ENCODE measurements at places on chromosomes 3 and 15. TPM values are rescaled to one million over a fixed set of nuclear protein-coding genes. Genes with fewer than 3 reads are reported as not detected.

- no peak for DNase-seq
Observed at GRCh38 chr15:97013491-97013890, 683.0 kb downstream of the NR2F2 start.

- DNase-seq: peak; percentile 34
Observed at GRCh38 chr3:189222927-189223636, 51.3 kb downstream of the TPRG1 start.

GRCh38 chr3:114108137-114108536, 51.6 kb downstream of the QTRT2 start:
- no peak for DNase-seq

DNA sequence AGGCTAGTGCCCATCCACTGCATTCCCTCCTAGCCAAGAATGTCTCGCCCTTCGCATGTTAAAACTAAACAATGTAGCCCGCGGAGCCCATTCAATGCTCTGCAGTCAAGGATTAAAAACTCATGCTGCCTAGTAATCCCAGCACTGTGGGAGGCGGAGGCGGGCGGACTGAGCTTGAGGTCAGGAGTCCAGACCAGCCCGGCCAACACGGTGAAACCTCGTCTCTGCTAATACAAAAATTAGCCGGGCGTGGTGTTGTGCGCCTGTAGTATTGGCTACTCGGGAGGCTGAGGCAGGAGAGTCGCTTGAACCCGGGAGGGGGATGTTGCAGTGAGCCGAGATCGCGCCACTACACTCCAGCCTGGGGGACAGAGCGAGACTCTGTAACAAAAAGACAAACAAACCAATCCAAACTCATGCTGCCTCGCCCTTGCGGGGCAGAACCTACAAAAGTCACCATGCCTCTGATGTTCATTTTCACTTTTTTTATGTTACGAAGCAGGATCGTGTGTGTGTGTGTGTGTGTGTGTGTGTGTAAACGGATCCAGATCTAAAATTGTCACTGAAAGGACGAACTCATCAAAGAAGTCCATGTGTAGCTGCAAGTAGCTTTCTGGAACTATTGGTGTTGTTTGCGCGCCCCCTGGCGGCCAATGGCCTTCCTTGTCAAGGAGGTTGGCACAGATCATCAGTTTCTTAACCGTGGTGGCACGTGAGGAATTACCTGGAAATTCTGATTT, 54.8 kb upstream of the SPESP1 start:
- DNase-seq: peak; percentile 96

GRCh38 chr15:90174140-90174875, 26.8 kb upstream of the SEMA4B start:
- no peak for DNase-seq

GRCh38 chr15:72933976-72934375, 118.3 kb upstream of the NEO1 start:
- DNase-seq: peak; percentile 35

DNA sequence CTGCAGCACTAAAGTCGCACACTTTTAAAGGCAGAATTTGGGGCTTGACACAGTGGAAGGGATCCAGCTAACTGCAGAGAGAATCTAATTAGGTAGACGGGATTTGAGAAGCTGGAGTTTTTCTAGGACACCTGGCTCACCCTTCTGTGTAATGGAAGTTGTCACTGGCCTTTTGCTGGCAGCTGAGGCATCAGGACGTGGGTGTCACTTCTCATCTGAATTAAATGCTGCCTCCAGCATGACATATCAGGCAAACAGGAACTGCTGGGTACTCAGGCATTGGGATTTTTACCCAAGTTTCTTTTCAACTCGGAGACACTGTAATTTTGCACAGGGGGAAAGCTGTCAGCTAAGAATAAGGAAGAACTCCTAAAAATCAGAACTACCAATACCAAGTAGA, 861.9 kb upstream of the ARPP21 start:
- DNase-seq: no peak

- DNase-seq: no peak
Observed at GRCh38 chr3:61832375-61833229, 271.2 kb downstream of the PTPRG start.

DNA sequence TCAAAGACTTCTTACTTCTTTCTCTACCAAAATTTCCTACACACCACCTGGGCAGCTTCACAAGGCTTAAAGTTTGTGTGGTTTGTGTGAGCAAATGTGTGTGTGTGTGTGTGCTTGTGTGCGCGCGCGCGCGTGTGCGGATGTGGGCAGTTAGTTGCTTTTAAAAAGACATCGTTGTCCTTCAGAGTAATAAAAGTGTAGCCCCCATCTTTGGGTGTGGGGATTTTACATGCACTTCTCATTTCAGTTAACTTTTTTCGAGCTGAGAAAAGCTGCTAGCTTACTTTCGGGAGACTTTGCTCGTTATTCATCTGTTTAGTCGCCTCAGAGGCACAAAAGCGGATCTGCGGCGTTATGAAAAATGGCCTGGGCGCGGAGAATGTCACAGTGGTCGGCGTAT, 36.0 kb downstream of the ZIC4 start:
- DNase-seq: no peak

- no peak for DNase-seq
Observed at GRCh38 chr3:187976365-187976900, 177.5 kb upstream of the LPP start.

DNA sequence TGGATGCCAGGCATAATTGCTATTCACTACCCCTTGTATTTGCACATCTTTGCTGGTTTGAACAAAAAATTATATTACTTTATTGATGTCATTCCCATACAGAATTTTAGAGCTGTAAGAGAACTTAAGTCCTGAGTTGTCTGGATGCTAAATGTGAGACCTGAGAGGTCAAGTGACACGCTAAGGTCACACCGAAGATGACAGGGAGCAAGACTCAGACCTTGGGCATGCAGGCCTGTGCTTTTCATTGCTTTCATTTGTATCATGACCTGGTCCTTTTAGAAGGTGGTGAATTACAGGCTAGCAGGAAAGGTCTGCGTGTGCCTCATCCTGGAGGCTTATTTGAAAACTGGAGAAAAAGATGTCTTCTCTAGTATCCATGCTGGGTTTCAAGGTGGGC, 312.0 kb upstream of the RASGRP1 start:
- DNase-seq: no peak

DNA sequence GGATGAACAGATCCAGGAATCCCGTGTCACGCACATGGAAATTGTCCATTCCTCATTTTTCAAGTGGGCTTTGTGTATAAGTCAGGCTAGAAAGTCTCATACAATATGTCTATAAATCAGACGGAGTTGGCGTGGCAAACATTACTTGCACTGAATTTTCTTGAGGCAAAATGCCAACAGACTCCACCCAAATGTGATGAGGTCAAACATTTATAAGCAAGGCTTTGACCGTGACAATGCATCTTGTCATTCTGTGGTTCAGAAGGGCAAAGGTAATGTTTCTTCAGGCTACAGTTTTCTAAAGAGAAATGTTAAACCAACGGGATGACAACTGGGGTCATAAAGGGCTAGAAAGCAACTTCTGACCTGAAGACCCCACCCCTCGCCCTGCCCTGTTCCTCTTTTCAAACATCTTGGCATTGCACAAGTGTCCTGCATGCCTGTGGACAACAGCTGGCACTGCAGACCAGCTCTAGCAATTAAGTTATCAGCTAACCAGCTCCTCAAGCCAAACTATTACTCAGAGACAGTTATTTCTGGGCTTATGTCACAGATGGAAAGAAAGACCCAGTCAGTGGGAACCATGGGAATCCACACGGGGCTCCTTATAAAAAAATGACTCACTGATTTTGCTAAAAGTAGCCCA, 36.5 kb upstream of the SPTBN5 start:
- DNase-seq: no peak

DNA sequence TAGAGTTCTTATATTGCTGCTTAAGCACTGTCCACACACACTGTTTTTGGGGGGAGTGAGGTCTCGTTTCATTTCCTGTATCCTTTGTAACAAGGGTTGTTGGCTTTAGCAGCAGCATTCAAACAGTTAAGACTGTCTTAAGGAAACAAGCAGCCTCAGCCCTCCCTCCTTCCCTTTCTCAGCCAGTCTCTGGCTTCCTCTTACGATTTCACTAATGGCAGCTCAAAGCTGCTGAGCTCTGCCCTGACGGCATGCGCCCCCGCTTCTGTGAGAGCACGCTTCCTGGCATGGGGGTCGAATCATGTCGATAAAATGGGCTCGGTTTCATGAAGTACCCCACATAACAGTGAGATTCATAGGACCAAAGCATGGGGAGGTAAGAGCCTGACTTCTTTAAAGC, 105.0 kb downstream of the KLHL25 start:
- DNase-seq: peak; percentile 91

DNA sequence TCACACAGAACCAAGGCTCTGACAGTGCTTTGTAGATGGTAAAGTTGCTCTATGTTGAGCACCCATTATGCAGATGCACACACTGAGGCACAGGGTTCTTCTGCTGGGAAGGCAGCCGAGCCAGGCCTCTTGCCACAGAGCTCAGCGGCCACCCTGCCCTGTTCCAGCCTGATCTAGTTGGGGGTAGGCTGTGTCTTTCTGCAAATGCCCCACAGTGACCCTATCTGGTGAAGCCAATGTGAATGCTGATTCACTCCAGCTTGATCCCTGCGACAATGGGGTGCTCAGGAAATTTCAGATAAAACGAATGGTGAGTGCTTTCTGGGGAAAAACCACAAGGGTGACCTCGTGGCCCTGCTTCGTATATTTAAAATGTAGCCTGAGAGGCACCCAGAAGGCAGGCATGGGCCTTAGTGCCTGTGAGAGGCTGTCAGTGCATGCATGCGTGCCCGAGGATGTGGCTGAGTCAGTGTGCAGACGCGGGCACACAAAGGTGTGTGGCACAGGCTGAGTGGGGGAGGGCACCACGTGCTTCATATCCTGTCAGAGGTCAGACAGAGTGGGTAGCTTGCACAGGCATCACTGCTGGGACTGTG, 85.7 kb downstream of the ATP2B2 start:
- DNase-seq: no peak

DNA sequence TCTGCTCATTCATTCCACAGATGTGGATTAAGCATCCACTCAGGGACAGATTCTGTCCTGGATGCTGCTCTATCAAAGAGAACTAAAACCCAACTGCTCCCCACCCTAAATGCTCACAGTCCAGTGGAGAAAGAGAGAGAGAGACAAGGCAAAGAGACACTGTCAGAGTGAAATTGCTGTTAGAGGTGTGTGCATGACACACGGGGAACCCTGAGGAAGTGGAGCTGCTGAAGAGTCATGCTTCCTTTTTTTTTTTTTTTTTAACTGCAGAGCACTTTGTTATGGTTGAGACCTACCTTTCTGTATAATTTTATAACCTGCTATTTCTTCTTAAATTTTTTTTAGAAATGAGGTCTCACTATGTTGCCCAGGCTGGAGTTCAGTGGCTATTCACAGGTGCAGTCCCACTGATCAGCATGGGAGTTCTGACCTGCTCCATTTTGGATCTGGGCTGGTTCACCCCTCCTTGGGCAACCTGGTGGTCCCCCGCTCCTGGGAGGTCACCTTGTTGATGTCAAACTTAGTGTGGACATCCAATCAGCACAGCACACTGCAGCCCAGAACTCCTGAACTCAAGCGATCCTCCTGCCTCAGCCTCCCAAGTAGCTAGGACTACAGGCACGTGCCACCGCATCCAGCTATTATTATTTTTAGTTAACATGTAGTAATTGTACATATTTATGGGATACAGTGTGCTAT, 18.2 kb upstream of the PSTPIP1 start:
- DNase-seq: peak; percentile 76

DNA sequence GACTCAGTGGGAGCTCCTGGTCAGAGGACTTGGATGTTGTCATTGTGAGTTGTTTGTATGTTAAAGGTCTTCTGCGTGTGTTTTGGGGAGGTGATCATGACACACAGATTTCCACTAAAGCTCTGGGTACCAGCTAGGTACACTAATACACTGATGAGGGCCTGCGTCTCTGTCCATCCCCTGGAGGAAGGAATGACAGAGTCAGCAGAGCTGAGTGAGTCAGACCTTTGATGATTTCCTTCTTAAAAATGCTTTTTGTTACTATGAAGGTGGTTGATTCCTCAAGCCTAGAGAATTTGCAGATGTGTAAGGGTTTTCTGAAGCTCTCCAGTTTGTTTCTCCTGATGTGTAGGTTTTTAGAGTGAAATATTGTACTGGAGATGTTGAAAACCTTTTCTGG, 424.1 kb upstream of the TPM1 start:
- DNase-seq: no peak

CCRL2 gene
- total RNA-seq: 1.7 TPM

MUC20 gene
- 2.9 TPM for total RNA-seq

LIPH gene
- total RNA-seq: not detected
